ENCODE measurements at places on chromosomes 6 and 20. TPM values are rescaled to one million over a fixed set of nuclear protein-coding genes. Genes with fewer than 3 reads are reported as not detected.

Gene CLDN20
- not detected for total RNA-seq

Gene BCL2L1
- 200 TPM for total RNA-seq

Gene CCN5
- not detected for total RNA-seq

Gene ALDH8A1
- 3.6 TPM for total RNA-seq

Data from HepG2 (cell line).